ENCODE measurements at places on chromosomes 12 and 14.

DNA sequence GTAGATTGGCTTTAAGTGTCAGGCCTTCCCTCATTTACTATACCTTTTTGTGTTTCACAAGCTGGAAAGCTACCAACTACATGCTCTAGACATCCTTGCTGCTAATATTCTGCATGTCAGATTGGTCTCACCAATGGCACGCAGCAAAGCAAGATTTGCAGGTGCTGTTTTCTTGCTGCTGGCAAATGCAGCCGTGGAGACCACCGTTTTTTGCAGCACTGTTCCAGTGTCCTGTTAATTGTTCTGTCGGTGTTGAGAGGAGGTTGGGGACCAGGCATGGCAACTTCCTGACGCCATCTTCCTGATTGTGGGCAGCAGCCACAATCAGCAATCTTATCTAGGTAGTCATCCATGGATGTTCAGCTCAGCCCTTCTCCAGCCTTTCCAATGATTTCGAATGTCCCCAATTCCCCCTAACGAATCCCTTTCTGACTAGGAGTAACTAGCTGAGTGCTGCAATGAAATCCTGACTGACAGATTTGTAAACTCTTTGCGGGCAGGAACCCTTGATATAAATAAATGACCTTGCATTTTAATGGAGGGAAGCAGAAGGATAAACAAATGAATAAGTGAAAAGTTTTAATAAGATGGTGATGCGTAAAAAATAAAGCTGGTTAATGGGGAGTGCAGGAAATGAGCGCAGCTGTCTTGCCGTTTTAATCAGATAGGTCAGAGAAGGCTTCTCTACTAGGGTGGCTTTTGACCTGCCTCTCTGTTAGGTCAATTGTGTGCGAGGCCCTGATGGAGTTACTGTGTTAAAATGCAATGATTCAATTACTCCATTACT lies 574 bp upstream of the CRADD start:
- DNase-seq = peak; percentile 4

- no peak for DNase-seq
Observed at GRCh38 chr12:38711054-38711453, 194.3 kb downstream of the CPNE8 start.

DNA sequence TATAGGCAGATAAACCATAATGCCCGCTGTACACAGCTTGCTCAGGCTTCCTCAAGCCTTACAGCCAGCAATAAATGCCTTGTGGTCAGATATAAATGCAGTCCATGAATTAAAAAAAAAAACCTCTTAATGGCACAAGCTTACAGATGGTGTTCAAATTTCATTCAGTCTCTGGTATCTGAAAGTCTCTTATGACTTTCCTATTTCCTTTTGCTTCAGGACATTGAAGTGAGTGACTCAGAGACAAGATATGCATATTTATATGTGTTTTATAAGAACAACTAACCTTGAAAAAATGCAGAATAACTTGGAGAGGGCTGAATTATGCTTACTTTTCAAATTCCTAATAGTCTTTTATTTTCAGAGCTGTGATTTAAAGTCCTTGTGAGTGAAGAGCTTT lies 426.9 kb upstream of the MIS18BP1 start:
- DNase-seq = peak; percentile 72

GRCh38 chr12:26273811-26274210 lies 78.4 kb downstream of the SSPN start:
- DNase-seq = peak; percentile 23

- no peak for DNase-seq
Observed at GRCh38 chr12:65845751-65846537, 21.7 kb downstream of the HMGA2 start.

DNA sequence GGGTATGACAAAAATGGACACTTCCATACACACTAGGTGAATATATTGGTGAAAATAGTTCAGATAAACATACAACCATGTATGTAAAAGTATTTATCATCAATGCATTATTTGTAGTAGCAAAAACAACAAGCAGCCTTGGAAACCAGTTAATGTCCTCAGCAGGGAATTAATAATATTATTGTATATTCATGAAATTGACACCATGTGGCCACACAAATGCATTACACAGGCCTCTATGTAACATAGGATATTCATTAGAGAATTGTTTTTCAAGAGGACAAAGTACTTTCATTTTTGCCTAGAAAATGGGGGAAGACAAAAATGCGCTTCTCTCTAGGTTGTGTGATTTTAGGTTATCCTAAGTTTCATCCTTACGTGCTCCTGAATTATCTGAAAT lies 24.3 kb downstream of the SPRING1 start:
- peak; percentile 22 for DNase-seq

DNA sequence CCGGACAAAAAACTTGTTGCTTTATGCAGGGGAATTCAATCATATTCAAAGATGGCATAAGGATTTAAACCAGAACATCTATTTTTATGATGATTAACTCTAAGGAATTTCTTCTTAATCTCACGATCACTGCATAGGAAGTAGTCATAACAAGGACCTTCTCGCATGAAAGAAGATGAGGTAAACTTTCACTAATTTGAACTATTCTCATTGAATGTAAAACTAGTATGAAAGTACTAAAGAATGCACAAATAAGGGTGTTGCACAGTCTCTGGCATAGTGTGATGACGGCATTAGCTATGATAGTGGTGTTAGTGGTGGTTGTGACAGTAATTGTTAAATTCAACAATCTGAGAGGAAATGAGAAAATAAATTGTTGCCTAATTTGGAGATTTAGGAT lies 280.0 kb downstream of the SLC6A15 start:
- DNase-seq = no peak

- DNase-seq = peak; percentile 44
Observed at GRCh38 chr12:56900583-56900982, 33.6 kb downstream of the SDR9C7 start.

DNA sequence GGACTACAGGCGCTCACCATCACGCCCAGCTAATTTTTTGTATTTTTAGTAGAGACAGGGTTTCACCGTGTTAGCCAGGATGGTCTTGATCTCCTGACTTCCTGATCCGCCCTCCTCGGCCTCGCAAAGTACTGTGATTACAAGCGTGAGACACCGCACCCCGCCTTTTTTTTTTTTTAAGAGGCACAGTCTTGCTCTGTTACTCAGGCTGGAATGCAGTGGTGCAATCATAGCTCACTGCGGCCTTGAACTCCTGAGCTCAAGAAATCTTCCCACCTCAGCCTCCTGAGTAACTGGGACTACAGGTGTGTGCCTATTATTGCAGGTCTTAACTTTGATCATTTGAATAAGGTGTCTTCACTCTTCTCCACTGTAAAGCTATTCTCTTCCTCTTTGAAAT lies 5.3 kb upstream of the GLTP start:
- DNase-seq = no peak

DNA sequence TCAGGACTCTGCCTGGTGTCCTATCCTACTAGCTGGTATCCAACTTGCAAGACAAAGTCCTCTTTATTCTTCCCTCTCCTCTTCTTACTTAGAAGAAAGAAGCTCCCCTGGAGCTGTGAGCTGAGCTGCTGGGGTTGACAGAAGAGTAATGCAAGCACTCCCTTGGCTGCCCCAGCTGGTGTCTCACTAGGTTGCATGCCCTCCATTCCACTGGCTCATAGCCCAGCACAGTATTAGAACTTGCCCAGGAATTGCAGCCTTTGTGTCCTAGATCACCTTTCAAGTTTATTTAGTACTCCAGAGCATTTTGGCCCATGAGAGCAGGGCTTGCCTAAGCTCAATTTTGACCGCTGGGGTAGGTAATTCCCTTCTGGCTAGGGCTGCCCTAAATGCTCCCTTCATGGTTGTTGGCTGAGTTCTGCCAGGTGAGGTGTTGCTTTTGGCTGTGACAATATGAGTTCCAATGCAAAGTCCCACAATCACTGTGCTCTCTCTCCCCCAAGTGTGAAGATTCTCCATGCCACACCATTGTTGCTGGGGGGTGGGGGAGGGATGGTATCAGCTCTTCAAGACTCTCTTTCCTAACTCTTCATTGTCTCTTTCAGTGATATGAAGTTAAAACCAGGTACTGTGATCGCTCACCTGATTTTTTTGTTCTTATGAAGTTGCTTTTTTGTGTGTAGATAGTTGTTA lies 317.4 kb upstream of the DDHD1 start:
- DNase-seq = peak; percentile 64

GRCh38 chr12:11786638-11787365 lies 137.3 kb downstream of the ETV6 start:
- DNase-seq = no peak

GRCh38 chr12:104571328-104571727 lies 114.6 kb downstream of the CHST11 start:
- no peak for DNase-seq

DNA sequence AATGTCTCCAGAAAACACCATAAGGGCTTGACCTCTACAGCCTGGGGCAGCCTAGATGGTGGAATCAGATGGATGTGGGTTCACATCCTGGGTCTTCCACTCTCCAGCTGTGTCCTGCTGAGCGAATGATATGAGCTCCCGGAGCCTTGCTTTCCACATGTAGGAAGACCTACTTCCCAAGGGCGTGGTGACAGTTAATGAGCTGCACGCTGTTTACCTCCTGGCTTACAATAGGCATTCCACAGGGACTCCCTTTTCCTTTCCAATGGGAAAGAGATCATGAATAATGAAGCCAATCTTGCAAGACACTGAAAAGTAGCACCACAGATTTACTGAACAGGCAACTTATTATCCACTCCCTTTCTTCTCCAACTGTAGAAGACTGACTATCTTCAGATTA lies 46.1 kb downstream of the TMTC1 start:
- DNase-seq = no peak

DNA sequence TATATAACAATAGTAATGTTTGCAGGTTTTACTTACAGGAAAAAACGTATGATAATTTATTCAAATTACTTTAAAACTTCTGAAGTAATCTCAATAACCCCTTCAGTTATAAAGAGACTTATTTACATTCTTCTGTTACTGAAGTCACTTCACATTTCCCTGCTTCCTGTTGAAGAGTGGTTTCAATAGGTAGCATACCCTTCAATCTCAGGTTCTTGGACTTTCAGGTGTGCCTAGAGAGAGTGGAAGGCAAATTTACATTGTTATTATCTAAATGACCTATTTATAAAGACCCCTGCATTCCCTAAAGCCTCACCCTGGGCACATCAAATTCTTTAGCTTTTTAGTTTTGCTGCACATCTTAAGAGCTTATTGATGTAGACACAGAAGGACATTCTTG lies 137.6 kb upstream of the AEBP2 start:
- DNase-seq = no peak

- DNase-seq = no peak
Observed at GRCh38 chr12:41510470-41510869, 322.4 kb downstream of the PDZRN4 start.

DNA sequence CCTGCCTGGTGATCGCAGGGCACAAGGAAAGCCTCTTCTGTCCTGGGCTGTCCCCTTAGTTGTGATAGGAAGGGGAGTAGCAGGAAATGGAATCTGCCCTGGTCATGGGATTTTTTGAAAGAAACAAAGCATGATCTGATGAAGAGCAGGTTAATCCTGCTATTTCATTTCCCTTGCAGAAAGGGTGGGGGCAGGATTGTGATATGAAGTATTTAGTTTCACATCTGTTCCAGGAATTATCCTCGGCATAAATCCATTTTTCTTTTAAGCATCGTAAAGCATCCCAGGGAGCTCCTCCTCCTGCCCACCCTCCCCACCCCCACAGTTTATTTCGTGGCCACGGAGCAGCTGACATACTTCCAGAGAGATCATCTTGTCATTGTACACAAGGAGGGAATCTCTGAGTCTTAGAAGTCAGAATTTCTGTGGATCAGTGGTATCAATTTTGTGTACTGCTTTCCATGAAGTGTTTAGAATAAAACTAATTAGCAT lies 53.1 kb downstream of the TGFB3 start:
- no peak for DNase-seq

DNA sequence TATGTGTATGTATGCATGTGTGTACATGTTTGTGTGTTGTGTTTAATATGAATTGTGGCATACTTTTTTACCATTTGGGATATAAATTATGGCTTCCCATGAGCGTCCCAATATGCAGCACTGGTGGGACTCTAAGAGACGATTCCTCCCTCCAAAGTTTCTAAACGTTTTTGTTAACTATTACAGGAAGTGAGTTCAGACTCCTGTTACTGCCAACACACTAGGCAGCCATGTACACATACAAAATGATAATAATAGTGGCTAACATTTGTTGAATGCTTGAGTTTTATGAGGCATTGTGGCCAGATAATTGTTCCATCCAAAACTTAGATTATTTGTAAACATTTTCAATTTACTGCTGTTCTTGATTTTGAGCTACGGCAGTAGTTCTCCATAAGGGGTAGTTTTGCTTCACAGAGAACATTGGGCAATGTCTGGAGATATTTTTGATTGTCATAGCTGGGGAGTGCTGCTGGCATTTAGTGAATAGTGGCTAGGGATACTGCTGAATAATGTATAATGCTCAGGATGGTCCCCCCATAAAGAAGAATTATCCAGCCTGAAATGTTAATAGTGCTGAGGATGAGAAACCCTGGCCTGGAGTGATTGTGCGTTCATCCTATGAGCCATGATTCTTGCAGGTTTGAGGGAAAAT lies 45.1 kb downstream of the ARID2 start:
- DNase-seq = no peak

- DNase-seq = no peak
Observed at GRCh38 chr14:79630288-79630960, 580.9 kb downstream of the DIO2 start.

GRCh38 chr12:60494244-60494643 lies 898.4 kb downstream of the SLC16A7 start:
- peak; percentile 66 for DNase-seq

GRCh38 chr12:65968359-65968758 lies 144.1 kb downstream of the HMGA2 start:
- DNase-seq = no peak

DNA sequence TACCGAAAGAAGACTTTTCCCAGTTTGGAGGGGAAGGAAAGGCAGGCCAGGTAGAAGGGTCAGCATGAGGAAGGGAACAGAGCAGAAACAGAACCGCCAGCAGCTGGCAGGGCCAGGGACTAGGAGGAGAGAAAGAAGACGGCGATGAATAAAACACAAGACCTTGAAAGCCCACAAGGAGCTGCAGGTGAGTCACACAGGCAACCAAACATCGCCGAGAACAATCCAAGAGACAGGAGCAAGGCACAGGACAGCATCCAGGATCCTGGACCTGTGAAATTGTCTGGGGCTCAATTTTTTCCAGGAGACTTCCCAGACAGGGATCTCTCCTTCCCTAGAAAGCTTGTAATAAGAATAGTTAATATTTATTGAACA lies 47.3 kb downstream of the NUAK1 start:
- no peak for DNase-seq

- DNase-seq = peak; percentile 18
Observed at GRCh38 chr12:85951823-85952222, 77.7 kb downstream of the NTS start.

DNA sequence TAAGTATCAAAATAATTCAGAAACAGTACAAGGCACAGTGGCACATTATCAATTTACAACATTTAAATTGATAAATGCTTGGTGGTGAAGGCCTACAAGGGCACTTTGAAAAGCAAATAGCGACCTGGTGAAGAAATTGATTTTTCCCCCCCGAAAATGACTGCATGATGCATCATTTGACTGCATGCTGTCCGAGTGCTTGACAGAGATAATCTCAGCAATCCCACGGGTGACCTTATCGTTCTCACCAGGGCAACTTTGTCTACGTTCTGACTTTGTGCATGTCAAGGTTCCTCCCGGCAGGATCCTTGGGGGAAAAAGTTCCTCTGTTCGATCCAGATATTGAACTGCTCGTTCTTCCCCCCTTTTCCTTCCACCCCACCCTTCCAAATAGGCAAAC lies 384.8 kb downstream of the EGLN3 start:
- no peak for DNase-seq

- peak; percentile 62 for DNase-seq
Observed at GRCh38 chr14:32494609-32495434, 165.7 kb downstream of the AKAP6 start.

GRCh38 chr14:26820138-26820537 lies 222.3 kb upstream of the NOVA1 start:
- no peak for DNase-seq
